ENCODE measurements at places on chromosomes 1 and 21.

GRCh38 chr1:225462429-225462713 is 34.5 kb upstream of the LBR start:
- DNase-seq = no peak

GRCh38 chr1:26788515-26788785 is 700 bp downstream of the PIGV start:
- no peak for DNase-seq

DNA sequence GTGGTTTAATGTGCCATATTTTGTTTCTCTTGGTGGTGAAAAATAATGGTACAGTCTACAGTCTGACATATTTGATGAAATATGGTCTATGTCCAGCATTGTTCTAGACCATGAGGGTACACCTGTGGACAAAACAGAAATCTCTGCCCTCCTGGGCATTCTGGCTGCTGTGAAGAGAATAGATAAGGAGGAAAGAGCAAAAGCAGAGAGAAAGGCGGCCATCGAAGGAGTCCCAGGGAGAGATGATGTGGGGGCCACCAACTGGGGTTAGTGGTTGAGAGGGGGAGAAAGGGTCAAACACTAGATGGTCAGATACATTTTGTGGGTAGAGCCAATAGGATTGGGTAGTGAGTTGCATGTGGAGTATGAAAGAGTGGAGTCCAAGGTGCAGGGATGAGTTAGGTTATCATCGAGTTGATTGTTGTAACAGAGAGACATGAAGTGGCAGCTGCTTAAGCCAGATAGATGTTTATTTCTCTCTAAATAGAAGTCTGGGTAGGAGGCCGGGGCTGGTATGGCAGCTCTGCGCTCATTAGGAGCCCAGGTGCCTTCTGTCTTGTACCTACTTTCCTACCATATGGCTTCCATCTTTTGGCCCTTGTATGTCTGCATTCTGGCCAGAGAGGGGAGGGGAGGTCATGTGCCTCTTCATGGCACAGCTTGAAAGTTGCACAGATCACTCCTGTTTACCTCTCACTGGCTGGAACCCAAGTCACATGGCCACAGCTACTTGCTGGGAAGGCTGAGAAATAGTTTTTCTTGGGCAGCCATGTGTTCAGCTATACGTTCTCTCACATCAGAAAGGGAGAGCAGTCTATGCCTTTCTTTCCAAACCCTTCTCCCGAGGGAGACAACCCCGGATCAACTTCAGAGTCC is 13.0 kb downstream of the UBE4B start:
- no peak for DNase-seq

DNA sequence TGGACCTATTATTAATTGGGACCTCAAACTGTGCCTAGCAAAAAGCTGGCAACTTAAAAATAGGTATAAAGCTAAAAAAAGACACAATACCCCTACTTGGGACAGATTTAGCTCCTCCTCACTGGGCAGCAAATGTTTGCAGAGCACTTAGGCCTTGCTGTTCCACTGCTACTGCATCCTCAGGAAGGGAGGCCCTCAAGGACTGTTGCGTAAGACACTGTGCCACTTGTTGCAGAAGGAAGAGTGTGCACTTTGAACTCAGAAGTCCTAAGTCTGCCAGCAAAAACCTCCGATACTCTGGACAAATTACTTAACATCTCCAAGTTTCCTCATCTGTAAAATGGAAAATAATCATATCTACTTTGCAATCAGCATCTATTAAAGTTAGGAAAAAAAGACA is 322.9 kb downstream of the BARHL2 start:
- no peak for DNase-seq

GRCh38 chr1:109516872-109517271 is 7.3 kb upstream of the AMIGO1 start:
- DNase-seq = no peak

DNA sequence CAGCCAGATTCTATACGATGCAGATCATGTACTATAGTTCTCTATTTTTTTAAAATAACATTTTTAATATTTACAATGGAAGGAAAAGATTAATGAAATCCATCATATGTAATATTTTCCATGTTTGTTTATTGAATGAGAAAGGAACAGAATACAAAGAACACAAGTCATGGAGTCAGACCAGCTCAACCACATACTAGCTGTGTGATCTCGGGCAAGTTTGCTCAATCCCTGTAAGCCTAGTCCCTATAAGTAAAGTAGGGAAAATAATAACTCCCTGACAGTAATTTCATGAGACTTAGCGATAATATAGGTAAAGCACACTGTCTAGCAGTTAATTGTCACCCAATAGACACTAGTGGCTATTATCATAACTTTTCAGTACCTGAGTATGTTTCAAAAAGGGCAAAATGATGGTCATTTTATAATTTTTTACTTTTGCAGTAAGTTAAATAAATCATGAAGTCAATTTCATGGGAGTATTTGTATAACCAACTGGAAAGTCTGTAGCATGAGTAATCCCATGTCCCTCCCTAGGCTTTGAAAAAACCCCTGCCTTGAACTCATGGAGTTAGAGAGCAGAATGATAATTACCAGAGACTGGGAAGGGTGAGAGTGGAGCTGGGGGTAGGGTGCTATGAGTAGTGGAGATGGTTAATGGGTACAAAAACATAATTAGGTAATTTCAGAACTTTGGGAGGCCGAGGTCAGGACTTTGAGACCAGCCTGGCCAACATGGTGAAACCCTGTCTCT is 37.0 kb upstream of the EPS15 start:
- DNase-seq = no peak

- DNase-seq = no peak
Measured at GRCh38 chr1:91124989-91125417, 103.2 kb upstream of the ZNF644 start.

- DNase-seq = no peak
Measured at GRCh38 chr21:34762786-34763185, 94.0 kb downstream of the CLIC6 start.

DNA sequence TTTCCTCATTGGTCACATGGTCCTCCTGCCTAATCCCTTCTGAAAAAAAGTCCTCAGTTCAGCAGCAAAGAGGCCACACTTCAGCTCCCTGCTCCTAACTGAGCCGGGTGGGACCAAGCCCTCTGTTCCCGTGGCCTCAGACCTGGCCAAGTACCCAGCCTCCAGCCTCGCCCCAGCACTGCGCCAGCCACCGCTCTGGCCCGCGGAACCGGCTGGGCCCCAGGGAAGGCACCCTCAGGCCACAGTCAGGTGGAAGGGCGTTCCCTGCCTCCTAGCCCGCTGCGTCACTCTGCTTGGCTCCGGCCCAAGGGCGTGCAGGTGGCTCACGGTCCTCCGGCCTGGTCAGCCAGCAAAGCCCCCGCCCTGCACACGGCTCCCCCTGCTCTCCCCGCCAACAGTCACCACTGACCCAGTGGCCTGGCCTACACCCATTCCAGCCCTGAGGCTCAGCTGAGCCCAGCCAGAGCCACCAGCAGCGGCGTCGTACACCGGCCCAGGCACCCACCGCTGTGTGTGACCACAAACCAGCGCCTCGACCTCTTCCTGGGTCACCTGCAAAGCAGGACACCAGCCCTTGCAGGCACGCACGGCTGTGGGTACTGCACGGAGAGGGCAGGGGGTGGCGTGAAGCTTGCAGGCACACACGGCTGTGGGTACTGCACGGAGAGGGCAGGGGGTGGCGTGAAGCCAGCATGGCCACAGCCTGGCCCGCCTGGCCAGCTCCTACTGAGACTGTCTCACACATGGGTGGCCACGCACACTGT is 19.4 kb downstream of the NADK start:
- DNase-seq = no peak

GRCh38 chr1:93575621-93576284 is 105.9 kb downstream of the BCAR3 start:
- no peak for DNase-seq

- no peak for DNase-seq
Measured at GRCh38 chr1:40318476-40318875, 1.4 kb upstream of the COL9A2 start.

GRCh38 chr1:110047463-110047862 is 13.0 kb downstream of the STRIP1 start:
- no peak for DNase-seq

DNA sequence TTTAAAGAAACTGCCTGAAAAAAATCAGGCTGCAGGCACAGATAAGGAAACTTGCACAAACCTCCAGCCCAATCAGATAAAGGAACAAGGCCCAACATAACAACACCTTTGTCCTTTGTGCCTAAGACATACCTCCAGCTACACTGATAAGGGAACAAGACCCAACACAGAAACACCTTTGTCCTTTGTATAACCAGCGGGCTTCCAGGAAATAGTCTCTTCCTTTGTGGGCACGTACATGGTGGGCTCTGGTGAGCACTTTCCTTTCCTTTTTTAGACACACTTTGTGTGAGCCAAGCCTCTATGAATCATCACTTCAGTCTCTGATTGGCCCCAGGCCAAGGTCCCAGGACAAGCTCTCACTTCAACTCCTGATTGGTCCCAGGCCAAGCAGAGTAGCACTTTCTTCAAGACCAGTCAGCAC is 23.6 kb downstream of the ZNF670 start:
- no peak for DNase-seq

DNA sequence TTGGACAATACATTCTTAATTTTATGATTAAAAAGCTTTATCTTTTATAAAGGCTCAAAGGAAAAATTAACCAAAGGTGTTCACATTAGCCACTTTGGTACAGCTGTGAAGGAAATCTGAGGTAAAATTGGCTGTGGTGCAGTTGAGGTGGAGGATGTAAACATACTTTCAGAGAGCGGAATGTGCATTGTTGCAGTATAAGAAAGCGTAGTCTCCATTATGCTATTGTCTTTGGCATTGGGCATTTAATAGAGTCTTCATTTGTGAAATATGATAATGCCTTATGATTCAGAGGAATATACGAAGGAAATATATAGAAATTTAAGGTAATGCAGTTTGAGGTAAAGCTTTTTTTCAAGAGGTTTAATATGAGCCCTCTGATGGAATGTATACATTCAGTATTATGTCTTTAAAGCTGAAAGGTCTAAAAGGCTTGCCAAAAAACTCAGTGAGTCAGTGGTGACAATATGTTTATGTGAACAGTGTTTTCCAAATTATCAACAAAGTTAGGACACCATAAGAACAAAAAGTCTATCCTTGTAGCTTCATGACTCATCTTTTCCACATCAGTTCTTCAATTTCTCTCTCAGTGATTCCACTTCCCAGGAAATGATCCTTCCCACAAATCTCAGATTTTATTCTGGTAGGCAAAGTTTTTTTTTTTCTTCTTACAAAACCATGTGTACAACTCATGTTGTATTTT is 26.9 kb upstream of the DDR2 start:
- no peak for DNase-seq

Measured in cortex of kidney (tissue), 1 donor.